ENCODE measurements at places on chromosomes 2 and 18.

DNA sequence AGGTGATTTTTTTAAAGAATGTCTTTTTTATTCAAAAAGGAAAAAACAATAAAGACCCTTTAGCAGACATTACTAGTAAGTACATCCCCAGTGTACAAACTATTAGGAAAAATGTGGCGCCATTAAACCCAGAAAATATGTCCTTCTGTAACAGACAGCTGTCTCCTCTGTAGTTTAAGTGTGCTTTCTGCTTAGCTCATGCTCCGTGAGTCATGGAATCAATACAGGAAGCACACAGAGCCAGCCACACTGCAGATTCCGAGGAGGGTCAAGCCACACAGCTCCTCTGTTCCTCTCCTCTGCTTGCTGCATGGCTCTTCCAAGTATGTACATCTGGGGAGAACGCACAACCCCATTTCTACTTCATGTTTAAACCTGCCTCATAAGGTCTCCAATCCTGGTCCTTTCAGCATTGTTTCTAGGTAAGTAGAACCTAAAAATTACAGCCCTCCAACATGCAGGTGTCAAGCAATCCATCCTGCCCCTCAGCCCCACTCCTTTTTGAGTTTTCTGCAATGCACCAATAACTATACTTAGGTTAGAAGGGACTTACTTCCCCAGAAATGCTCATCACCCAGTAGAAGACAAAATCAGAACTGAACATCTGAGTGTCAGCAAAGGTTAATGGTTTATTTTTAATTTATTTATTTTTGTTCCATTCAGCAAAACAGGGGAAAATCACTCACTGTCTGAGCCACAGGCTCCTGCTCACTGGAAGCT is 37.5 kb downstream of the ACVR1 start:
- DNase-seq: peak; percentile 69

DNA sequence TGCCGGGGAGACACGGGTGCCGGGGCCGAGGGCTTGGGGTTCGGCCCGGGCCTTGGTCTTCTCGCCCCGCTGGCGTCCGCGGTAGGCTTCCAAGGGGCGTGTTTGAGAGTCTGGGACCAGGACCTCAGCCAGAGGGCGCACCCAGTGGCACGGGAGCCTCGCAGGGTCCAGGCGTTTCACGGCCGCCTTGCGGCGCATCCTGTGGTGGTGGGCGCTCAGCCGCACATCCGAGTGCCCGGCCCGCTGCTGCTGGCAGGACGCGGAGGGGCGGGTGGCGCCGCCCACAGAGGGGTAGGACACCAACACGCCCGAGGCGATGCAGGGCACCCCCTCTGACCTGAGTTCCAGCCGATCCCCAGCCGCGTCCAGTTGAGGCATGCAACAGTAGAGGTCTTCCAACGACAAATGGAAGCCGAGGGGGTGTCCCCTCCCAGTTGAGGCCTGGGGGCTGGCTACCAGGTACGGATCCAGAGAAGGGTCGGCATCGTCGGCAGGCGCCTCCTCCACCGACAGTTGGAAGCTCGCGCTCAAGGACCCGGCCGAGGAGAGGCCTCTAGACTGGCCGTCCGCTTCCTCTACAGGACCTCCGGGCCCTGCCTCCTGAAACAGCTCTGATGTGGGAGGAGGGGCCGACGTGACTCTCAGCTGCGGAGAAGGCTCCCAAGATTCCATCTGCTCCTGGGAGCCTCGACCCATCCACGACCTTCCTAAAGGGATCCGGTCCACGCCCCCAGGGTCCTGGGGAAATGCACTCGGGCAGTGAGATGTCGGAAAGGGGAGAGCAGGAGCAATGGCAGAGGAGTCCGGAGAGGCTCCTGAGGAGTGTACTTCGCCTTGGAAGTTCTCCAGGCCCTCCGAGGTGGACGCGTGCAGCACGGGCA is 6.3 kb downstream of the C2orf81 start:
- no peak for DNase-seq

GRCh38 chr2:160367887-160368286 is 125.7 kb downstream of the RBMS1 start:
- DNase-seq: no peak

- no peak for DNase-seq
Observed at GRCh38 chr2:46042711-46043110, 254.5 kb upstream of the EPAS1 start.

GRCh38 chr2:34724107-34724506 is 1125.0 kb upstream of the FAM98A start:
- no peak for DNase-seq

GRCh38 chr18:79635427-79635726 is 44.2 kb upstream of the CTDP1 start:
- no peak for DNase-seq

DNA sequence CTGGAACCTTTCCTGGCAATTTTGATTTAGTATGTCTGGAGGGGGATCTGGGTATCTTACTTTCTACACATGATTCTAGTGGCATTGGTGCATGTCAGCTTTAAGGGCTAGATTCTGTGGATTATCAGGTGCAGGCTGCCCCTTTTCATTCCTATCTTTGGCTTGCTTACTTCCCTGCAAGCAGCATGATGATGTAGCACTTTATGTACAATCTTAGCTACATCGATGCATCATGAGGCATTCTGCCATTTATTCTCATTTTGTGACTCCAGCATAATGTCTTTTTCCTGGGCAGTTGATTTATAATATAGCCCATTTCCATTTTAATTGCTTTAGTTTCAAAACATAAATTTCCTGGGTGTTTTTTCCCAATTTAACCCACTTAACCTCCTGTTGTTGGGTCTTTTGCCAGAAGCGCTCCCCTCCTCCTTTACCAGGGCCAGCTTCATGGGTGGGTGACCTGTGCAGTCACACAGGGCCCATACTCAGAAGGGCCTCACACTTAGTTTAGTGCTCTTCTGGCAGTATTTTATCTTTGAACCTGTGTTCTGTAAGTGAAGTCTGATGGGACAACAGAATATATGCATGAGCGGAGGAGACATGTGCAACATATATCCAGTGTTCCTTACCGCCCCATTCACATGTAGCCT is 36.0 kb downstream of the TPGS2 start:
- no peak for DNase-seq

- DNase-seq: no peak
Observed at GRCh38 chr2:152242787-152243472, 67.4 kb upstream of the STAM2 start.

- DNase-seq: no peak
Observed at GRCh38 chr2:71517851-71518250, 64.5 kb downstream of the DYSF start.

DNA sequence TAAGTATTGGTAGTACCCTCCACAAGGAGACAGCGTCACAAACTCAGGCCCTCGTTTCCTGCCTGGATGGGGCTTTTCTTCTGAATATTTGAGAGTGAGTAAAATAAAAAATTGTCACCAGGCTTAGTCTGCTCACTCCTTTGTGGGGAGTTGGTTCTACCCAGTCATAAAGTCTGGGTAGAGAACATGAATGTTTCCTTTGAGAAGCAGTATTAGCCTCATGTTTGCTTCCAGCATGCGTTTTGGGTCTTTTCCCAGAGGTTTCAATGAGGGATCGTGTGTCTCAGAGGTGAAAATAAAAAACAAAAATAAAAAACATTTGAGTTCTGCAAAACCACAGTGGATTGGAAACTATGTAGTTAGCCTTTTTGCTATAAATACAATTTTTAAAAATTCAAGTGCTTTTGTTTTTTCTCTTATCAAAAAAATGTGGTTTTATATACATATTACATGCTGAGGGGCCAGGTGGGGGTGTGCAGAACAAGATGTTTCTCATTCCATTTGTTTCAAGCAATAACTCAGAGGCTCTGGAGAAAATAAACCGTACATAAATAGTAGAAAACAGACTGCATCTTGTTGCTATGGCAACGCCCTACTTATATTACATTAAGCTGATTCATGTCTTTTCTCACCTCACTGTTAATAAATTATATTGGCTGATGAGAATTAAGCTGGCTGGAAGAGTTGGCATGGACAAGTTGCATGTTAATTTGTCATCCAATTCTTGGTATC is 225.4 kb upstream of the FBXO11 start:
- DNase-seq: peak; percentile 13

DNA sequence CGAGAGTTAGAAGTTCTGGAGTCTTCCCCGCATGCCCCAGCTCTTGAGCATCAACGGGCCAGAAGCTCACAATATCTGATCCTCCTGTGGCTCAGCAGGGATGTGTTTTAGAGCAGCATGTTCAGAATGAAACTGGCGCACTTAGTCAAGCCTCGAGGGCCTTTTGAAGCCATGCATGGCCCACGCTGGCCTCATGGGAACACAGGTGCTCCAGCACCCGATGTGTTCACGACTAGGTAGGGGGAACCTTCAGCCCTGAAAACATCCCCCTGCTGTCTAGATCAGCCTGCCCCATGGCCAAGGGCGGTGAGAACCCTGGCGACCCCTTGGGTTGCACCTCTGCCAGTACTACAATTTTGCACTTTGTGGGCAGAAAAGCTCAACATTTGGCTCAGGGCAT is 32.8 kb downstream of the MSH6 start:
- no peak for DNase-seq

DNA sequence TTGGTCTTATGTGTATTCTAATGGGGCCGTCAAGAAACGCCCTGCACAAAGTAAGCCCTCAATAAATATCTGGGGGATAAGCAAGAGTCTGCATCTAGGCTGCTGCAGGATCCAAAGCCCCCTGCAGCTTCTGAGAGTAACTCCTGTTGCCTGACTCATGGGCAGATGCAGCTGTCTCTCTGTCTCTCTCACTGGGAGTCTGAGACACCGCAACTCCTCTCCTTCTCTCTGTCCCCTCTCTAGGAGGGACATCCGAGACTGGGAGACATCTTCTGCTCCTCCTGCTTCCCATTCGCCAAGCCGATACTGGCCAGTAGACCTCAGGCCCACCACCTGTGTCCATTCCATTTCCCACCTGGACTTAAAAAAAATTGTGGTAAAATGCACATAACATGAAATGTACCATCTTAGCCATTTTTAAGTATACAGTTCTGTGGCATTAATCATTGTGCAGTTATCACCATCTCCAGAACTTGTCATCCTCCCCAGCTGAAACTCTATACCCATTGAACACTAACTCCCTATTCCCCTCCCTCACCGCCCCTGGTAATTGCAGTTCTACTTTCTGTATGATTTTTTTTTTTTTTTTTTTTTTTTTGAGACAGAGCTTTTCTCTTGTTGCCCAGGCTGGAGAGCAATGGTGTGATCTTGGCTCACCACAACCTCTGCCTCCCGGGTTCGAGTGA is 20.1 kb downstream of the DYSF start:
- no peak for DNase-seq

- no peak for DNase-seq
Observed at GRCh38 chr2:57543211-57543610, 503.4 kb upstream of the VRK2 start.

DNA sequence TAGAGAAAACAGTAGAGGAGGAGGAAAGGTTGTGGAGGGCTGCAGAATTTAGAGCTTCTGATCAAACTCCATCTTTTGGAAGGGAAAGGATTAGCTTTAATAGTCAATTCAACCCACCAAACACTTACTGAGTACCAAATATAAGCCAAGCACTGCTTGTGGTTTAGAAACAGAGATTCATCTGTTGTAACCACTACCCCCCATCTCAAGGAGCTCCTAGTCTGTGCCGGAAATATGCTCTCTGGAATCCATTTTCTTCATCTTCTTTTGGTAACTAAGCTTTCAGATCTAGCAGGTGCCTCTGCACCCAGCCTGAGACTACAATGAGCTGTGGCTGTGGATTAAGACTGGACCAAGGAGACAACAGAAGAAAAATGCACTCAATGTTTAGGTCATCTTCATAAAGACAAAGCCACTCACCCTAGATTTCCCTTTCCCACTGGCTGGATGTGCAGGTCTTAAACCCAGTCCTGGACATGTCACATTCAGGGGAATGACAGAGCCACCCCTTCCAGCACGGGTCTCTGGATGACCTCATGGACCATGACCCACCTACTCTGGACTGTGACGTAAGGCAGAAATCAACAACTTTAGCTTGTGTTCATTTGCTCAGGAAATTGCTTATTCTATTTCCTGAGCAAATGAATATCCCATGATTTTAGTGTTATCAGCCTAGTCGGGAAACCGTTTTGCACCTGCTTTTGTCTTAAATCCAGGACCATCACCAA is 52.9 kb downstream of the EPB41L3 start:
- no peak for DNase-seq

DNA sequence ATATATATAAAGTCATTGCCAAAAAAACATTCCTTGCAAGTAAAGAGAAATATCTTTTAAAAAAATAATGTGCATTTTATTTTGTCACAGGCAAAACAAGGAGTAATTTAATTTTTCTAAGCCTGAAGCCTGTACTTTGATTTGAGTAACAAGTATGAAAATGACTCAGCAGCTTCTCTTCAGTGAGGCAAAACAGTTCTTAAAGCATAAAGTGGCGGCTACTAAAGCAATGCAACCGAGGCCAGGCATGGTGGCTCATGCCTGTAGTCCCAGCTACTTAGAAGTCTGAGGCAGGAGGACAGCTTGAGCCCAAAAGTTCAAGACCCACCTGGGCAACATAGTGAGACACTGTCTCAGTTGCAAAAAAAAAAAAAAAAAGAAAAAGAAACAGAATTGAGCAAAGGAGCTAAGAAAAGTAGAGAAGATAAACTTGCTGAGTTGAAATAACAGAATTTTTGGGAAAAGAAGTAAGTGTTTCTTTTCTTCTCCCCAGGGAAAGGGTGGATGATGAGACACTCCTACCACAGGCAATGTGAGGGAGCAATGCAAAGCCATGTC is 29.6 kb downstream of the DOK1 start:
- DNase-seq: no peak

DNA sequence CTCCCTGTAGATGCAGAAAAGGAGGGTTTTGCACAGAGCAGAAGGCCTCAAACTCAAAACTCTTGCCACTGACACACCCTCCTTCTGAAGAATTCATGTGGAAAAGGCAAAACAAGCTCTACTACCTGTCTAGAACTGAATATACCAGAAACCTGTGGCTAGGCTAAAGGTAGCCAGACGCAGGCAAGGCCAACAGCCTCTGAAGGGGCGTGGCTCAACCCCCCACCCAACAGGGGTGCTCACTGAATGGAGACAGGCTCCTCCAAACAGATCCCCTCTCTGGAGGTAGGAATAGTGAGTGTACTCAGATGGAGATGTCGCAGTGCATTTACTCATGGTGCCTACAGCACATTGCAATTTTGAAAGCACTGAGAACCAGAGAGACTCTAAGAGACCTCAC is 3.0 kb upstream of the STK17B start:
- no peak for DNase-seq

DNA sequence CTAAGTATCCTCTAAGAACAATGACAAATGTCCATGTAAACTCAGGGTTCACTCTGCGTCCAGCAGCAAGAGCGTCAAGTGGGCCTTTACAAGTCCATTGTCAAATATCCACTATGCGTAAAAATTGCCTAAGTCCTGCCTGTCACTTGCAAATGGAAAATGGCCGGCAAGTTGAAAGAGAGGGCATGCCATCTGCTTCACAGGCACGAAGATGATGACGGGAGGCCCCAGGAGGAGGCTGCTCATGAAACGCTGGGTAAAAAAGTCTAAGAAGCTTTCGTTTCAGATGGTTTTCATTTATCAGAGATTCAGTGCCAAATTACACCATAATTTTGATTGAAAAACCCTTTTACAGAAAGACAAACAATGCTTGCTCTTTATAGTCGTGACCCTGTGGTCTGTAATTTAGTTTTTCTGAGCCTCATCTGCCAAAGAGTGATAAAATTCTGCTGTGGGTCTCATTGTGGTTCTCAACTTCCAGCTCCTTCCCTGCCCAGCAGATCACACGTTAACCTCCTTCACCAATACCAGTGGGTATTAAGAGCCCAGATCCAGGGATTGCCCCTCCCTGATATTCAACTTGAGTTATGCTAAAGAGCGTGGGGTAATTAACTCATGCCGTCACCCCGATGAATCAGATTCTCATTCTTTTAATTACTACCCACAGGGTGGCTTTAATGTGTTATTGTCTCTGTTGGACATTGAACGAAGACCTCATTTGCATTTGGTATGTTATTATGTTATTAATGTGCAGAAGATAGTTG is 160.2 kb upstream of the ALKAL2 start:
- no peak for DNase-seq

Data from NCI-H146 (cell line).